Stimulated activated CD4-positive, alpha-beta T cell treated with anti-CD3 and anti-CD28 coated beads, TNF-alpha, amount 100 ng/mL, for 24 hours (primary cell): ENCODE measurements at places on chromosomes 1 and 21.

DNA sequence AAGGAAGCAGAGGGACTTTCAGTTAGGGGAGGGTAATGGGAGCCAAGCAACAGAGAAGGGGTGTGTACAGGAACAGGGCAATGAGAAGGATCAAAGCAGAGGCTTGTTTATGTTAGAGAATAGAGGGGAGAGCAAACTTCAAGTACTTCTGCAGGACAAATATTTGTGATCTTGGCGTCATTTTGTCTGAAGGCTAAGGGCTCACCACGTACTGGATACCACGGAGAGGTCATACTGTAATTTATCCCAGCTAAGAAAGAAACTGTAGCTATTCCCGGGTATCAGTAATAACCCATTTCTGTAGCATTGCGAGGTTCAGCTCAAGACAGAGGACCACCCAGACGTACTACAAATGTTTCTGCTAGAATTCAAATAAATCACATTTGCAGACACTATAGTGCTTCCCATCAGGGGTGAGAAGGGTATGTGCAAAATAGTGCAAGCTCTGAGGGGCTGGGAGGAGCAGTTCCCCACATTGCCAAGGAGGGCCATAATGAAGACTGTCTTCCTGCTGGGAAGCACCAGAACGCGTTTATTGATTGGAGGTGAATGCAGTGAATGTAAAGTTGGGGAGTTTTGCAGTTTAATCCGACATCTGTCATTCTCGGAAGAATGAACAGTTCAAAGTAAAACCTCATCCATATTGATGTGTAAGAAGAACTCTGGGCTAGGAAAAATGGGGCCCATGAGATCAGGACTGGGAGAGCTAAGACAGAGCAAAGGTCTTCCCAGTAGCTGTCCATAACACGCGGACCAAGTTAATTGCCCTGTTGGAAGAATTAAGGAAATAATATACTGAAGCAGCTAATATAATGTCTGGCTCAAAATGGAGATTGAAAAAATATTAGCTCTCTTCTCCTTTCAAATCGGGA, 136.9 kb downstream of the RWDD3 start:
- no peak for DNase-seq

DNA sequence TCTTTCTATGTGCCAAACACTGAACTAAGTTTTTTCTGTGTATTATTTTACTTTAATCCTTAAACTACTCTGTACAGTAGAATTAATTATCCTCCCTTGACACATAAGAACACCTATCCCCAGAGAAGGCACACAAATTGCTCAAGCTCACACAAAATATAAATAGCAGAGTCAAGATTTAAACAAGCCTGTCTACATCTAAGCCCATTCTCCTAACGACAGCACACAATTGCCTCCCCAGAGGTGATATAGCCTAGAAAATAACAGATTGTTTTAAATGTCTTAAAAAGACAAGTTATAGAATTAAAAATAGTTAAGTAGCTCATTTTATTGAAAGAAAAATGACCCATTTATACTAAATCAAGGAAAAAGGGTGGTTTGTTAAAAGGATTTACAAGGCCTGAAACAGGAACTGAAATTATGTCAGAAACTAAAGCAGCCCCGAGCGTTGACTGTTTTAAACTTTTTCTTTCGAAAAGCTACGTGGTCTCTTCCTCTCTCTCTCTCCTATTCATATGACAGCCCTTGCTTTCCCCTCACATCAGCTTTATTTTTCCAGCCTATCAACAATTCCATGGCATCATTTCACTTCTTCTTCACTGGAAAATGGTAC, 30.5 kb downstream of the TNFSF18 start:
- no peak for DNase-seq

DNA sequence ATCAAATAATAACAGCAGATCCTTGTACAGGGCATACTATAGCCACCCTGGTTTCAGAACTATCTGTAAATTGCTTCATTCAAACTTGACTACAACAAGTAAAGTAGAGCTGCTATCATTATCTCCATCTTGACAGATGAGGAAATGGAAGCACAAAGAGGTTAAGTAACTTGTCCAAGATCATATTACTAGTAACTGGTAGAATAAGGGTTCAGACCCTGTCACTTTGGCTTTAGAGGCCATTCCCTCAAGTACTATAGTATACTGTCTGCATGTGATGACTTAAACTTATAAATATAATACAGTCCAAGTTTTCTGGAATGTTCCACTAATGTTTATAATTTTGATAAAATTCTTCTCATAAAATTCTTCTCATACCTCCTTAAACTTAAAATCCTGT, 24.8 kb downstream of the PGM1 start:
- DNase-seq, result no peak

DNA sequence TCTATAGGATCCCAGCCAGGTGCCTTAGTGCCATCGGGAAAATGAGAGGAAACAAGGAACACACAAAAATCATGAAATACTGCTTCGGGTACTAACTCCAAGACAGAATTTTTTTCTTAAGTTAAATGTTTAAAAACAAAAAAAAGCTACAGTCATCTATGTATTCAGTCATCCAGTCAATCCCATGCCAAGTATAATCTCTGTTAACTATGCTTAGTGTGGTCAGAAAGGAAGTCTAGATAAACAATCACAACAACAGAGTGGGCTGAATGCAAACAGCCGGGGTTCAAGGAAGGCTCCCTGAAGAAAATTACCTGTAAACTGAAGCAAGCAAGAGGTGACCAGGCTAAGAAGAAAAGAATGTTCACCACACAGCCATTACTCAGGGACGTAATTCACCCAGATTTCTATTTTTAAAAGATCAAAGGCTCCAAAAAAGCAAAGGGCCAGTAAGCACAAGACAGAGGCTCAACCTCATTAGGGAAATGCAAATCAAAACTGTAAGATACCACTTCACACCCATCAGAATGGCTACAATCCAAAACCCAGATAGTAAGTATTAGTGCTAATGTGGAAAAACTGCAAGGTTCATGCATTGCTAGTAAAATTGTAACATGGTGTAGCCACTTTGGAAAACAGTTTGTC, 53.0 kb downstream of the RERE start:
- DNase-seq, result no peak

- no peak for DNase-seq
These were observed 18.4 kb downstream of the IGSF5 start for GRCh38 chr21:39763272-39763970.

GRCh38 chr1:147798731-147799130, 38.3 kb upstream of the GJA5 start:
- DNase-seq, result no peak

- no peak for DNase-seq
These were observed 60.3 kb downstream of the CD46 start for GRCh38 chr1:207811920-207812720.

DNA sequence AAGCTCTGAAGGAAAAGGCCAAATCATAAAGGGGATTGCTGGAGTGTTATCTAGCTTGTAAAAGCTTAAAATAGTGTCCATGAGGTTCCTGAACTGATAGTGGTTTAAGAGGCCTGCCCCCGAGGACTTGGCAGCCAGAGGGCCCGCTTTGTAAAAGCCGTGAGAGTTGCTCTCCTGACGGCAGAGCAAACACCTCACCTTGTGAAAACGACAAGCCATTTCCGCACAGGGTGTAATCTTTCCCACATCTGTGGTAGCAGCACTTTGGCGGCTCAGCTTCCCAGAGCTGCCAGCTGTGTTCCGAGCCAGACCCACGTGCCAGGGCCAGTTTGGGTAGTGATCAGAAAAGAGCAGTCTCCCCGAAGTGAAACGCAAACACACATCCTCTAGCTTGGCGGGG, 37.0 kb downstream of the SERBP1 start:
- no peak for DNase-seq

DNA sequence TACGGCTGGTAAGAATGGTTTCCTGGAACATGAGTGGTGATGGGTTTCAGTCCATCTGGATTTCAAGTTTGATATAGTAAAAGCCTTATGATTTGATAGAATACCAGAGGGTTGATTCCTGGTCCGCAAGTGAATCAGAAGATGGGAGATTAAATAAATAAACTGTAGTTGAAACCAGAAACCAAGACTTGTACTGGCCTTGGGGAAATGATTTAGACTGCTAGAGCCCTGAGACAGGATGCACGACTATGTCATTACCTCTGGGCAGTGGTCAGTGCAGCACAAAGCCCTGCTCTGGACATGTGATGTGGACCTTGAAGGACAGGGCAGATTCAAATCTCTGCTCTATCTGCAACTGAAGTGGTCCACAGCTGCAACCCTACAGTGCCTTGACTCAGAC, 15.6 kb upstream of the FMOD start:
- DNase-seq, result no peak

- no peak for DNase-seq
These were observed 19.2 kb downstream of the NRDC start for GRCh38 chr1:51859333-51859732.
